Subcutaneous adipose tissue (tissue), 4 donors: ENCODE measurements at places on chromosomes 7 and 10. TPM values are rescaled to one million over a fixed set of nuclear protein-coding genes. Genes with fewer than 3 reads are reported as not detected.

The VWA2 gene
- 0.19 TPM for total RNA-seq

The VAX1 gene
- total RNA-seq: not detected

The TUBAL3 gene
- total RNA-seq: not detected

The SLC18A3 gene
- not detected for total RNA-seq

The LDB3 gene
- 3.1 TPM for total RNA-seq

The IFRD1 gene
- total RNA-seq: 91.0 TPM

The CD36 gene
- 6,827 TPM for total RNA-seq

The WDR11 gene
- total RNA-seq: 48.8 TPM

The TAC1 gene
- total RNA-seq: not detected

The LMTK2 gene
- 7.3 TPM for total RNA-seq

The HYAL4 gene
- total RNA-seq: not detected

The NKX6-2 gene
- not detected for total RNA-seq

The TBATA gene
- total RNA-seq: not detected

The AGR3 gene
- total RNA-seq: not detected

The POLR3A gene
- total RNA-seq: 10.5 TPM

The TMEM139 gene
- total RNA-seq: 0.66 TPM

The TLX1 gene
- total RNA-seq: not detected

The PRSS37 gene
- not detected for total RNA-seq

The METTL27 gene
- 2.1 TPM for total RNA-seq

The NUDT13 gene
- total RNA-seq: 9.0 TPM

The PRPS1L1 gene
- not detected for total RNA-seq

The SLC26A3 gene
- total RNA-seq: not detected

The PTF1A gene
- not detected for total RNA-seq
